Fibroblast of lung (primary cell): ENCODE measurements at places on chromosomes 2 and 18.
A peak's percentile ranks its signal among the peaks of the same experiment; 100 is the strongest.

- DNase-seq = no peak
These were observed 1.9 kb downstream of the PRSS56 start for GRCh38 chr2:232521959-232522622.

DNA sequence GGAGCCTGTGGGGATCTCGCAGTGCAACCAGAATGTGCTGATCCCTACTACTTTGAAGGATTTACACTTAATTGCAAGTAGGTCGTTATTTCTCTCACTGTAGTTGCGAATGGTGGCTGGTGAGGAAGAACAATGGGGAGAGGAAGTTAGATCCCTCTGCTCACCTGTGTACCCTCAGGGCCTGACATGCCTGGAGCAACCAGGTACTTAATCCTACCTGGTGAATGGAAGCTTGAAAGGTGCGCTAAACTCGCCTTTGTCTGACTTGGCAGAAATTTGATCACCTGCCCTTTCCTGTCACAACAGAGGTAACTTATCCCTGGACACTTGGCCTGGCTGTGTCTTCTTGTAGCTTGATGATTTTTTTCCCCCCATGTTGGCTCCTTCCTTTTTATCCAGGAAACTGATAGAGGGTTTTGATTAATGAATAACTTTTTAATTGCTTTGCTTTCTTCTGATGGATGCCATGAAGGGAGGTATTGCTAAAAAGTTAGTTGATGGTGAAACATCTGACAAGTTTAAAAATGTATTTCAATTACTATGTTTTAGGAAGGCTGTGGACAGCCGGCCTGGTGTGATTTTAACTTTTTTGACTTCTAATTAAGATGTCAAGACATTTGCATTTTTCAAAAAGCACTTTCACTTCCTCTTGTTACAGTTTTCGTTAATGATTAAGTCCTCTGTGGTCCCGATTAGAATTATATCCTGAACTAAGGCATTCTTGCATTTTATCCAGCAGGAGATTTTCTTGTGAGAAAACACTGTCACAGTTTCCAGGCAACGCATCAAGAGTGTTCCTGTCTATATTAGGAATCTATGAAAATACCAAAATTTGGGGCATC is 9.2 kb downstream of the SGPP2 start:
- no peak for DNase-seq

- DNase-seq = no peak
These were observed 136.9 kb downstream of the UXS1 start for GRCh38 chr2:106057206-106057605.

GRCh38 chr2:6052649-6053048 is 360.5 kb downstream of the SOX11 start:
- no peak for DNase-seq

GRCh38 chr2:4020153-4020552 is 316.8 kb downstream of the DCDC2C start:
- peak; percentile 1 for DNase-seq

- no peak for DNase-seq
These were observed 161.1 kb downstream of the LAMA1 start for GRCh38 chr18:6956495-6956894.

DNA sequence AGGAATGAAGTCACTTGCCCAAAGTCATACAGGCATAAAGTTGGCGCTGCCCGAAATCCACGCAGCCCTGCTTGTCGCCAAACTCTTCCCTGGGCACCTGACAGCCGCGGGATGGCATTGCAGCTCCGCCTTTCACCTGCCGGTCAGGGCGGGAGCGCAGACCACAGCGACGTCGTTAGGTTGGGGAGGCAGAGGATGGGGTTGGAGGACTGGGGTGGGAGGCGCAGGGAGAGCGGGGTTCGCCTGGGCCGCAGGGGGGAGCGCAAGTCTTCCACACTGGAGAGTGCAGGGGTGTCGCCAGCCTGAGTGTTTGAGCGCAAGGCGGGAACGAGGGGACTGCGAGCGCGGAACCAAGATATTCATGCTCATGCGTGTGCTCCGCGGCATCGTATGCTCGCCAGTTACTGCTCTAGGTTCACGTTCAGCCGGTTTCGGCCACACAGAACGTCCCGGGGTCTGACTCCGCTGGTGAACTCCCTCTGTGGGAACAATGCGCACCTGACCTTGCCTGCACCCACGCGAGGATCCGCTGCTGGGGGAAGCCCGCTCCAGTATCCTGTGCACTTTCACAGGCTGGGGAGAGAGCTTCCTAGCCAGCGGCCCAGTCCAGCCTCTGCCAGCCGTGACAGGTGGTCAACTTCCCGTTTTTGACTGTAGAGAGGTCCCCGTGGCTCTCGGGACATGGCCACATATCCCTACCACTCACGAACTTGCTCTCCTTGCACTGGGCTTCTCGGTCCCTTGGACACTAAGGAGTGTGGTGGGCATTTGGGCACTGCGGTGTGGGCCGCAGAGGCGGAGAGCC is 767 bp upstream of the NPPC start:
- peak; percentile 27 for DNase-seq

GRCh38 chr2:240918258-240919091 is 12.3 kb downstream of the CROCC2 start:
- DNase-seq = no peak

DNA sequence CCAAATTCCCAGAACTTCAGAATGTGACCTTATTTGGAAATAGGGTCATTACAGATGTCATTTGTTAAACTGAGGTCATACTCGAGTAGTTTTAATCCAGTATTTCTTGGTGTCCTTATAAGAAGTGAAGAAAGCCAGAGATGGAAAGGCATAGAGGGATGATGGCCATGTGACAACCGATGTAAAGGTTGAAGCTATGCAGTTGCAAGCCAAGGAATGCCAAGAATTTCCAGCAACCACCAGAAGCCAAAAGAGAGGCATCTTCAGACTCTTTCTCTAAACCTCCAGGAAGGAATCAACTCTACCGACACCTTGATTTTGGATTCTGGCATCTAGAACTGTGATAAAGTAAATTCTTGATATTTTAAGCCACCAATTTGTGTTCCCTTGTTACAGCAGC is 242.2 kb downstream of the CDH20 start:
- peak; percentile 39 for DNase-seq

DNA sequence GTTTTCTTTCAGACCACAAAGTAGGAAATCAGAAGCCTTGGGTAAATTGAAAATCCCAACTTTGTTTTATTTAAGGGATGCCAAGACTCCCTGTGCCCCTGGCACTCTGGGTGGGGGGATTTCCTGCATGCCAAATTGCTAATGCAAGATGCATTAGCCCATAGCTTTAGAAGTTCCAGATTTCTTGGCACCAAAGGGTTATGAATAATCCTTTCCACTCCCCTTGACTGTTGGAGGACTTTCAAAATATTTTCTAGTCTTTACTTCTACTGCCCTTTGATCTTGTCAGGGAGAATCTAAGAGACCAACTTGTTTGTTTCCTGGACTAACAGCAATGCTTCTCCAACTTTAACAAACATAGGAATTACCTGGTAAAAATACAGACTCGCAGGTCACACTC is 81.8 kb upstream of the TGIF1 start:
- DNase-seq = peak; percentile 90

DNA sequence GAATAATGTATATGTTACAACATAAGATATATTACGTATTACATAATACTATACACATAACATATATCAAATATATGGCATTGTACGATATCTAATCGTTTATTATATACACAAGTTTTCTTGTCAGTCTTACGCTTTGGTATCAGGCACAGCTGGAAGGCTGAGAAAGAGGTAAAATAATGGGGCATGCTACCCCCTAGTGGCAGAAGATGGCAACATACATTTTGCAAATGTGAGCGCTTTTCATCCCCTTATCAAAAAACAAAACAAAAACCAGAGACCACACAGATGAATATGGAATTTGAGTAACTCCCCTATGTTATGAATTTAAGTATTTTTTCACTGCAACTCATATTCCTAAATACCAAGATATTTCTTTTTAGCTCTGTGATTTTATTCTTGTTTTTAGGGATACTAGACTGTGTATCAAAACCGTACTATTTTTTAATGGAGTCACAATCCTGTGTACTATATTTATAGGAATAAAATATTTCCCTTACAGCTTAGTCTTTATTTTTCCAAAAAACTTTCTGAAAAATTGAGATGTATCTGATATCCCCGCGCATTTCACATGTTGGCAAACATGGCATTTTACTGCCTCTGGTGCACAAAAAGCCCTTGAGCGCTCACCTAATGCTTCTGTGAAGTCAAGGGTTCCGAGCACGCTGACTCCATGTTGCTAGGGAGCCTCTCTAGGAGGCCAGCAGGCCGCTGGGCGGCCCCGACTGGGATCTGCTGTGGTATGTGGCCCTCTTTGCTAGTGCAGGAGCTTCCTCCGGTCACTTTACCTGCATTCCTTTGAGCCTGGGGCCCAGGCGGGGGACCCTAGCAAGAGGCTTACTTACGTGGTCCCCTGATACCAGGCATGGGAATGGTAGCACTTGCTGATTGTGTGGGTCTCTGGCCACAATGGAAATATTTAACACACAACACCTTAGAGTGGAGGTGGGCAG is 62.5 kb downstream of the SLC4A3 start:
- peak; percentile 72 for DNase-seq

GRCh38 chr2:25817630-25818029 is 60.7 kb downstream of the ASXL2 start:
- DNase-seq = no peak

GRCh38 chr18:10354241-10354811 is 100.1 kb upstream of the APCDD1 start:
- no peak for DNase-seq

- DNase-seq = no peak
These were observed 20.8 kb downstream of the SF3B1 start for GRCh38 chr2:197414039-197414438.

GRCh38 chr2:239583171-239583878 is 182.5 kb upstream of the HDAC4 start:
- no peak for DNase-seq

- no peak for DNase-seq
These were observed 106.4 kb upstream of the RBBP8 start for GRCh38 chr18:22826726-22827125.

- DNase-seq = no peak
These were observed 66.6 kb upstream of the PELI1 start for GRCh38 chr2:64210816-64211215.

DNA sequence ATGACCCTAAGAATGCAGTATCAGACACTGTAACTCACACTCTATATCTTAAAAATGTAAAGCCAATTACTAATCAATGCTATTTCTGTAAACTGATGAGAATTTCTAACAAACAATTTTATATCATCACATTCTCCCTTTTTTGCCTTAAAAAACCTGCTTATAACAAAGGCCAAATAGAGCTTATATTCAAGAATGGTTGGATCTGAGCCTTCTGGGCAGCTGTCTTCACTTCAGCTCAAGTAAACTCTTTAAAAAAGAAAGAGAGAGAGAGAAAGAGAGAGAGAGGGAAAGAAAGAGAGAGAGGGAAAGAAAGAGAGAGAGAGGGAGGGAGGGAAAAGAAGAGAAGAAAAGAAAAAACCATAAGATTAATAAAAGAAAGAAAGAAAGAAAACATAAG is 231.8 kb downstream of the KCNE4 start:
- DNase-seq = no peak
